H1 (cell line): ENCODE measurements at places on chromosomes 5 and 9. TPM values are rescaled to one million over a fixed set of nuclear protein-coding genes. Genes with fewer than 3 reads are reported as not detected.
A peak's percentile ranks its signal among the peaks of the same experiment; 100 is the strongest.

GRCh38 chr9:15187589-15187988 is 119.4 kb downstream of the TTC39B start:
- no peak for DNase-seq

DNA sequence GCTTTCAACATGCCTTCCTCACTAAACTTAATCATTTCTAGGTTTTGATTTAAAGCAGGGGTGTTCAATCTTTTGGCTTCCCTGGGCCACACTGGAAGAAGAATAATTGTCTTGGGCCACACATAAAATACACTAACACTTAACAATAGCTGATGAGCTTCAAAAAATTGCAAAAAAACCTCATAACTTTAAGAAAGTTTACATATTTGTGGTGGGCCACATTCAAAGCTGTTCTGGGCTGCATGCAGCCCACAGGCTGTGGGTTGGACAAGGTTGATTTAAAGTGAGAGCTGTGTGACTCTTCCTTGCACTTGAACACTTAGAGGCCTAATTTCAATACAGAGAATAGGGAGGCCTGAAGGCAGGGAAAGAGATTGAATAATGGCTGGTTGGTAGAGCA is 598.3 kb downstream of the EFNA5 start:
- no peak for DNase-seq

GRCh38 chr5:43225649-43226245 is 33.7 kb downstream of the NIM1K start:
- DNase-seq, result no peak

DNA sequence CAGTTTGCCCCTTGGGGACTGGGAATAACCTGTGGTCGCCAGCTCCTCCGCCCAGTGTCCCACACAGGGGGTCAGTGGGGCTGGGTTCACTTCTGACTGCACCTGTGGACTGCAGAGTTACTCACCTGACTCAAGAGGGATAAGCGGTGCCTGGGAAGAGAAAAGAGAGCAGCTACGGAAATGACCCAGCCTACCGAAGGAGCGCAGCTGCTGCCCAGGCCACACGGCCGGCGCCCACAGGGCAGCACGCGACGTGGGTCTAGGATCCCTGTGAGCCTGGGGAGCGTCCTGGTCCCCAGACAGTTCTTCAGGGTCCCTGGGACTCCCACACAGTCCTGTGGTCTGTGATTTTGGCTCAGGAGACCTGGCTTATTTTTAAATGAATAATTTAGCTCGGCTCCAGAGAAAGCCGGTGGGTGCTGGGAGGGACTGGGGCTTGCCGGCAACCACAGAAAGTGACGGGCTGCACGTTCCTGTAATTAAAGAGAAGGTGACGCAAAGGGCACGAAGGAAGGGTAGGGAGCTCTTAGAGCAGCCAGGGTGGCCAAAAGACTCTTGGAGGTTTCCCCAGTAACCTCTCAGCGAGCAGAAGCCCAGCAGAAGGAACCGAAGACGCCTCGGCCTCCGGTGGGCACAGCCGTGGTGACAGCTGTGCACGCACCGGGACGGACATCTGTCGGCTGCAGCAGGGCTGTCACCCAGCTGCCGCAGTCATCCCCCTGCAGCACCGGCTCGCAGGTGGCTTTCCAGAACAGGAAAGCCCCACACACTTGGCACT is 97.5 kb upstream of the FCN2 start:
- DNase-seq, result peak; percentile 42

TNFSF15 gene
- total RNA-seq, result 0.11 and 0.17 TPM in 2 replicates

GRCh38 chr5:55306641-55307382 is 682 bp downstream of the DHX29 start:
- no peak for DNase-seq

DNA sequence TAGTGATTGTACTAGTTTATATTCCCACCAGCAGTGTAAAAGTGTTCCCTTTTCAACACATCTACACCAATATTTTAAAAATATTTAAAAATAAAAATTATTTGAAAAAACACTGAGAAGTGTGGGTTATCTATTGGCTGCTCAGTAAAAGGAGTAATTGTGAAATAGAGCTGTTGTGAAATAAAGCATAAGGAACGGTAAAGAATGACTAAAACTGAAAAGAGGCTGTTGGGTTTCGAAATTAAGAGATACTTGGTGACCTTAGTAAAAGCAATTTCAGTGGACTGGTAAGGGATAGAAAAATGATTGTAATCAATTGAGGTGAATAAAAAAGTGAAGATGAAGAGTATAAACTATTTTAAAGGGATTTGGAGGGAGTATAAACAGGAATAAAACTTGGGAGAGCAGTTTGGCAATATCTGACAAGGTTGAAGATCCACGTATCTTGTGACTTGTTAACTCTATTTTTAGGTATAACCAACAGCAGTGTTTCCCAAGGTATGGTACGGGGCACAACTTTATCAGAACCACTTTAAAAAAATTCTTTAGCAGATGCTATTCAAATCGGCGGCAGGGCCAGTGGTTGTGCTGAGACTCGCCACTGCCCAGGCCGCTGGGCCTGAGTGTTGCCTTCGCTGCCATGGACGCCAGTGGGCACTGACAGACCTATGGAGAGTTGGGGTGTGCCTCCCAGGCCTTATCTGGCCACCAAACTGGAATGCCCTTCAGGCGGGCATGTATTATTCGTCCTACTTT is 63.3 kb downstream of the TMEM38B start:
- DNase-seq, result no peak

DNA sequence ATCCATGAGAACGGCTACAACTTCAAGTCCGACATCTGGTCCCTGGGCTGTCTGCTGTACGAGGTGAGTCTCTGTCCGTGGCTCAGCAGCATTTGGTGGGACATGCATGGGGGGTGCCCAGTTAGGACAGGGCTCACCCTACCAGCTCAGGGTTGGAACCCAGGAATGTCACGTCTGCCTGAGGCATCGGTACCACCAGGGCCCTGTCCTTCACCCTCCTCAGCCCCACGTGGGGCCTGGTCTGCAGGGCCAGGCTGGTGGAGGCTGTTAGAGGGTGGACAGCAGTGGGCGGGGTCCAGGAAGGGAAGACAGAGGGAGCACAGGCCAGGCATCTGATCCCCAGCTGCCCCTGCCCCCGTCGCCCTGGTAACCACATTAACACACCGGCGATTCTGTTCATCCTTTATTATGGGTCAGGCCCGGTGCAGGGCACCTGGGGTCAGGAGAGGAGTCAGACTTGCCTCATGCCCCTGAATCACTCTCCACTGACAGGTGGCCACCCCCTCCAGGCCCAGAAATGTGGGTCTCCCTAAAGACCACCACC is 75.6 kb downstream of the PSMB7 start:
- DNase-seq, result no peak

GRCh38 chr9:33236571-33236970 is 3.4 kb upstream of the SPINK4 start:
- DNase-seq, result no peak

DNA sequence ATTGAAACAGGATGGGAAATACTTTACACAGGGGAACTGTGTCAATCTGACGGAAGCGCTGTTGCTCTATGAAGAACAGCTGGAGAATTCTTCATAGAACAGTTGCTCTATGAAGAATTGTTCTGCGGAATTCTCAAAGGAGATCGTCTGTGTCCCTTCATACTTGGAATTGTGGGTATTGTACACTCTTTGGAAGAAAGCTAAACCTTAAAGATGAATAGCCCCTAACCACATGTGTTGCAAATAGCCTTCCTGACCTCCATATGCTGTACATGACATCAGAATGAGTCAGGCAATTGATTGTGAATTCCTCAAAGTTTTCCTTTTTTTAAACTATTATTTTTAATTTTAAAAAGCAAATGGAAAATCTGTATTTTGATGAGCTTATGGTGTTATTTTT is 15.6 kb downstream of the NIM1K start:
- DNase-seq, result no peak

- DNase-seq, result no peak
Measured at GRCh38 chr9:80320916-80321315, 749.2 kb downstream of the TLE4 start.
